ENCODE measurements at places on chromosomes 4 and X.

- DNase-seq: no peak
Observed at GRCh38 chr4:41611881-41612871, 74.2 kb downstream of the LIMCH1 start.

GRCh38 chrX:129726307-129727111 is 12.3 kb upstream of the XPNPEP2 start:
- peak; percentile 36 for DNase-seq

- no peak for DNase-seq
Observed at GRCh38 chr4:147678106-147678505, 5.9 kb downstream of the PRMT9 start.

DNA sequence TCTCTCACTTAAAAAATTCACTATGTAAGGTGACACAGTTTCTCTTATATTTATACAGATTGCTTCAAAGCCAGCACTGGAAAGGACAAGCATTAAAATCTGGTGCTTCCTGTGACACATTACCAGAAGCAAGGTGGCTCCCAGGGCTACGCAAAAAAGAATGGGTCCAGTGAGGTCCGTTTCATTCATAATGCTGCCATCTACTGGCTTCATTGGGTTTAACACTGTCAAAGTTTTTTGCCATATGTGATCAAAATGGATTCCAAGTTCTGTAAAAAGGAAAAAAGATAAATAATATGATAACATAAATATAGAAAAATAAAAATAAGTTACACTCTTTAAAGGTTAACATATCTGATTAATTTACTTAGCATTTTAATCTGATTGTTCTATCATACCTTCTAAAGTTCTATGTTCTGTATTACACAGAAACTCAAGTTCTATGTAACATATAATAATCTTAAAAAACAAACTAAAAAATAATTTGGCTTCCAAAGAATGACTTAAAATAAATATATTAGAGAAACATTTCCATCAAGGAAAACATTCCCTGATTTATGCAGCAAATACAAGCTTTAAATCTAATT is 22.1 kb downstream of the YIPF7 start:
- DNase-seq: peak; percentile 14

- no peak for DNase-seq
Observed at GRCh38 chr4:84258905-84259830, 239.9 kb downstream of the NKX6-1 start.

DNA sequence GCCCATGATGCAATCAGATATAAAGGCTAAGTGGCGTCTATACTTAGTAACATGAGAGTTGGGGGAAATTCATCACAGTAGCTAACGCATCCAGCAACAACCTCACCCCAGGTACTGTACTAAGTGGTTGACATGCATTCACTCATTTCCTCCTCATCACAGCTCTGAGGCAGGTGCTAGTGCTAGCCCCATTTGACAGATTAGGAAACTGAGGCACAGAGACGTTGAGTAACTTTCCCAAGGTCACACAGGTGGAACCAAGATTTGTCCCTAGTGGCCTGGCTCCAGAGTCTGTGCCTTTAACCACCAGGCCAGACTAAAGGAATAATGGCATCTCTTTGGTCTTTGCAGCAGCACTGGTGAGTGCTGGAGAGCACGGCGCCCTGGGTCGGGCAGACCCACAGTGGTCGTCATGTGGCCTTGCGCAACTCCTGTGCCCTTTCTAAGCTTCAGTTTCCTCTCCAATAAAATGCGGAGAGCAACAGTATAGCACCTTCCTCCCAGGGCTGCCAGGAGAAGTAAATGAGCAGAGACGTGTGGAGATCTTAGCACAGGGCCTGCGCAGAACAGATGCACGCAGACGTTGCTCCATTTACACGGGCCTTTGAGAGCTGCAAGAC is 186.4 kb downstream of the BCOR start:
- no peak for DNase-seq

- no peak for DNase-seq
Observed at GRCh38 chr4:88006956-88007303, 505 bp upstream of the PKD2 start.

DNA sequence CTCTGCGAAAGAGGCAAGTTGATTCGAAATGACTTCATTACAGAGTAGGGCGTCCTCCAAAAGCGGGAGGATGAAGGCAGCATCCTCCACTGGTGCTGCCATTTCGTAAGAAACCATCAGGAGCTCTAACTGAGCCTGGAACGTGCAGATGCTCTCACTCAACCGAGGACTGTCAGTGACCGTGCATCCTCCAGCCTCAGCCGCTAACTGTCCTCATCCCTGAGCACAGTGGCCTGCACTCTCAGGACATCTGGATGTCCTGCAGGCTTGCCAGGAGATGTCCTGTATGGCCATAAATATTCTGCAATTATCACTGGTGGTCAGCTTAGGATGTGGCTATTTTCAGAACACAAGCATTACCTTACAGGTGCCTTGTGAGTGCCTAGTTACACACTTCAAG is 107.1 kb upstream of the ADRA2C start:
- no peak for DNase-seq

DNA sequence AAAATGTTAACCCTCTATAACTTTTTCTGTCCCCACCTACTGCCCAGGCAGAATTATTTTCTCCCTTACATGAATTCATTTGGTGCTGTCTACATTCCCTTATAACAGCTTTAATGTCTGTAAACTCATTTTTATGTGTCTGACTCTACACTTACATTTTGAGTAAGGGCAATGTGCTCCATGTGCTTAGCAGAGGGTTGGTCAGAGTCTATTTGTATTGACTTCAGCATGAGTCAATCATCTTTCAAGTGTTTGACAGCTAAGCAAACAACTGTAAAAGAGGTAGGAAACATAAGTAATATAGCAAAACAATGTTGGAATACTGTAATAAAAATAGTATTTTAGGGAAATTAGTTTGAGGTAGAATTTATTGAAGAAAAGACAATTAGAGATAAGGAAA is 6.3 kb downstream of the IL15 start:
- DNase-seq: no peak

DNA sequence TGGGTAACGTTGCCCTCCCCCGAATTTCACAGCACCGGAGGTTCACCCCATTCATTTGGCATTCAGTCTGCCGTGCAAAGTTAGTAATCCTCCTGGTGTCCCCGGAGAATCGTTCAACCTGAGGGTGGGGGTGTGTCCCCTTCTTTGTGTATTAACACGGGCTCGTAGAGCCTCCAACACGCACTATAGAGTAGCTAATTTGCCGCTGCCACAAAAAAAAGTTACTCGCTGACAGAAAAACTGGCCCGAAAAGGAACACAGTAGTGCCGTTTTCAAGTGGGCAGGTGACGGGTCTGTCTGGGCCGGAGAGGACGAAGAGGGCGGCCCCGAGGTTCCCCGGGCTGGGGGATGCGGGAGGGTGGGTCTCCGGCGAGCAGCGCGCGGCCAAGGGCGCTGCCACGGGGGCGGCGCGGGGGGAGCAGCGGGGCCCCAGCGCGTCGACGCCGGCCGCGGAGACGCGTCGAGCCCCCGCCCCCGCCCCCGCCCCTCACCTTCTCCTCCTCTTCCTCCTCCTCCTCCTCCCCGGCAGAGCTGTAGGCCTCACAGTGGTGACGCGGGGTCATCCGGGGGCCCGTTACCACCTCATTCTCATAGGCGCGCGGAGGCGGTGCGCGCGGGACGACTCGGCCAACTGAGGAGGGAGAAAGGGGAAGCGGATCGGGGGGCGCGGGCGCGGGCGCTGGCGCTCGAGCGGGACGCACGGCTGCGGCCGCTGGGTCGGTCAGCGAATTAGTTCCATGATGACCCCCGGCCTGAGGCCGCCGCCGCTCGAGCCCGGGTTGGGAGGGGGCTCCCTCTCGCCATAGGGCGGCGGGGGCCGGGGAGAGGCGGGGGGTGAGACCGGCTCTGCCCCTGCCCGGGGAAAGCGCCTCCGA is 571 bp downstream of the CCNI start:
- DNase-seq: peak; percentile 54

- DNase-seq: no peak
Observed at GRCh38 chr4:7160951-7161440, 31.3 kb upstream of the SORCS2 start.

- no peak for DNase-seq
Observed at GRCh38 chr4:40938337-40938736, 188.6 kb downstream of the NSUN7 start.

GRCh38 chr4:176726803-176727202 is 65.9 kb downstream of the VEGFC start:
- DNase-seq: no peak

DNA sequence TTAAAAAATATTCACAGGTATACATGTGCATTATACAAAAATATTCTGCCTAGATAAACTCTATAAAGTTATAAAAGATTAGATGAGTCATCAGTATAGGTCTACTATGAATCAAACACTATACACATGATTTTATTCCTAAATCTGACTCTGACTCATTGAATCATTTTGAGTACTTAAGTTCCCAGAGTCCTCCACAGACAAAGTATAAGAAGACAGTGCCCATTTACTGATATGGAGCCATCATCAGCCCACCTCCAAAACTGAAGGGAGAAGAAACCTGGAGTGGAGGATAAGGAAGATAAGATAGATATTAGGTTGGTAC is 28.7 kb upstream of the ANTXR2 start:
- DNase-seq: no peak

DNA sequence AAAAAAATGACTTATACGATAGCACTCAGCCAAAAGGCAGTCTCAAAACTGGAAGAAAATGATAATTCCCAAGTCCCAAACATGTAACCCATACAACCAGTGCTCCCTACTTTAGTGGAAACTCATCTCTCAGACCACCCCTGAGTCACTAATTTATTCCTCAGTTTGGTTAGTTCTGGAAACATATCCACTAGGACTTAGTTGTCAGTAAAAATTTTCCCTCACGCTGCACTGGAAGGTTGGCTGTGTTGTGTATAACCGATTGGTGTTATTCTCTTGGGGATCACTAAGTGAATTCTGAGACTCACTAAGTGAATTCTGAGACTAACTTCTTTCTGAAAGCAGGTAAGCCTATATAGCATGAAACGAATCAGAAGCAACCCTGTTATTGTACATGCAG is 48.5 kb upstream of the GAB1 start:
- no peak for DNase-seq

DNA sequence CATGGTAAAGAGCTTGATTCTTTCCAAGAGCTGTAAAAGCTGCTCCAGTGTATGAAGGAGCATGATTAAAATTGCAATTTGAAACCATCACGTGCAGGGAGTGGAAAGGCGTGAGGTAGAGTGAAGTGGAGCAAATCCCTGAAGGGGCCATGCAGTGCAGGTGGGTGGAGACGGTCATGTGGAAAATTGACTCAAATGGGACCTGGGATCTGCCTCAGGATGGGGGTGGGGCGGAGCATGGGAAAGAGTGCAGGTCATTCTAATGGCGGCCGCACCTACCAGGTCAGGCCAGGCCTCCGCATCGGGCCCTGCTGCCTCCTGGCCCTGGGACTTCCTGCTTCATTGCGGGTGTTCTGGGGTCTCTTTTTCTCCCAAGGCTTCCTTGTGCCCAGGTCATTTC is 25.3 kb upstream of the TRIM60 start:
- no peak for DNase-seq

DNA sequence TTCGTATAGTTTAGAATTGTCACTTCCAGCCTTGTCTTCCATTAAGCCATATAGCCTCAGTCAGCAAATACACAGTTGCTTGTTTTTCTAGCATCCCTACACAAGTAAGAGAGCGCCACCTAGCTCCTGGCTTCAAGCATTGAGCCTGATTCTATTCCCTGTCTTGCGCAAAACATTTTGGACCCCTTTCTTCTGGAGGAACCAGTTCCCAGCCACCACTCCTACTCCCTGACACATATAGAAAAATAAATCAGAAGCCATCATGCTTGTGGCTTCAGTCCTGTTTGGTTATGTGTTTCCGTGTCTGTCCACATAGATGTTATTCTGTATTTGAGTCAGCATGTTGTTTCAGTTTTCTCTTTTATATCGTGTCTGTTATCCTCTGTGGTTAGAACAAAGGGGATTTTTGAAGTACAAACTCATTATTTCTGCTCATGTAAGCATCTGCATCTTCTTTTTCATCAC is 59.9 kb downstream of the GK start:
- DNase-seq: peak; percentile 35

DNA sequence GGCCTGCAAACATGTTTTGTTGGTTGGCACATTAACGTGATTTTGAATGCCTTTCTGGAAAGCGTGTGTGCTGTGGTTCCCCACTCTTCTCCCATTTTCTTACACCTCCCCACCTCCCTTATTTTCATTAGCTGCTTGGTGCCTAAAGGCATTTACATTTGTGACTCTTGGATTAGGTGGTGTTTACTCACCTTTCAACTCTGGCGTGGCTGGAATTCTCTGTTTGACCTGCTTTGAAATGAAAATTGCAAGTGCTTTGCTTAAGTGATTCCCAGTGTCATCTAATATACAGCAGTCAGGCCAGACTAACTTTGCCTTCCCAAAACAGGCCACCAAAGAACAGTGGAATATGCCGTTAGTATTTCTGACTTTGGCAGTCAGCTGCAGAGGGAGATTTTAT is 80.5 kb downstream of the NHSL2 start:
- no peak for DNase-seq

DNA sequence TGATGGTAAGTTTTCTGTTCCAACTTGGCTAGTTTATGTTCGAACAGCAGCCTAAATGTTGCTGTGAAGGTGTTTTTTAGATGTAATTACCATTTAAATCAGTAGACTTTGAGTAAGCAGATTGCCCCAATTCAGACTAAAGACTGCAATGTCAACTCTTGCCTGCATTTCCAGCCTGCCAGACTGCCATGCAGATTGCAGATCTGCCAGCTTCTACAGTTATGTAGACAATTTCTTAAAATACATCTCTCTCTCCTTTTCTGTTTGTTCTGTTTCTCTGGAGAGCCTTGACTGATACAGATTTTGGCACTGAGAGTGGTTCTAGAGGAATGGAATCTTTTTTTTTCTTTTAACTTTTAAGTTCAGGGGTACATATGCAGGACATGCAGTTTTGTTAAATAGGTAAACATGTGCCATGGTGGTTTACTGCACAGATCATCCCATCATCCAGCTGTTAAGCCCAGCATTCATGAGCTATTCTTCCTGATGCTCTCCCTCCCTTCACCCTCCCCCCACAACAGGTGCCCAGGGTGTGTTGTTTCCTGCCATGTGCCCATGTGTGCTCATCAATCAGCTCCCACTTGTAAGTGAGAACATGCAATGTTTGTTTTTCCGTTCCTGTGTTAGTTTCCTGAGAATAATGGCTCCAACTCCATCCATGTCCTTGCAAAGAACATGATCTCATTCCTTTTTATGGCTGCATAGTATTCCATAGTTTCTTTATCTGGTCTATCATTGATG is 227.8 kb downstream of the CPE start:
- no peak for DNase-seq

GRCh38 chrX:10502961-10503360 is 117.4 kb downstream of the MID1 start:
- no peak for DNase-seq

- DNase-seq: no peak
Observed at GRCh38 chr4:121720109-121720508, 23.3 kb upstream of the ANXA5 start.

- no peak for DNase-seq
Observed at GRCh38 chrX:37776283-37776986, 3.4 kb upstream of the CYBB start.

- DNase-seq: no peak
Observed at GRCh38 chrX:13598877-13599276, 29.5 kb downstream of the EGFL6 start.

DNA sequence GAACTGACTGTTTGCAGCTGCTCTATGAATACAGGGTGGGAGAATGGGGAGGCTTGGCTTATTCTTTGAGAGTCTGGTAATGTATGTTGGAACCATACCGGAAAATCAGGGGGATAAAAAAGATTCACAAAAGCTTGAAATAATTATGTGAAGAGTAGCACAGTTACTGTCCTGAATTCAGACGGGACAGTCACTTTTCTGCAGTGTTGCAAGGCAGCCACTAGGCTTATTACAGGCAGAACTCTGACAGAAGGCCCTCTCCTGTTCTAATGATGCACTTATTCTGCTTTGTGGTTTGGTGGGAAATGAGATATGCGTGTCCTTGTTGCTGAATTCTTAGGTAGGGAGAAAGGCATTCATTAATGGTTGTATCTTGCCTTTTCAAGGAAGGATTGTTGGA is 37.2 kb downstream of the GUCY1B1 start:
- no peak for DNase-seq

Measured in progenitor cell of endocrine pancreas (in vitro differentiated cells).